Activated T-helper 9 cell treated with anti-CD3 and anti-CD28 coated beads, Interleukin-2, amount 50 U/mL, for 16 hours (primary cell): ENCODE measurements at places on chromosomes 1 and 21.
A peak's percentile ranks its signal among the peaks of the same experiment; 100 is the strongest.

GRCh38 chr1:36463463-36463802 is 751 bp downstream of the MRPS15 start:
- no peak for DNase-seq

DNA sequence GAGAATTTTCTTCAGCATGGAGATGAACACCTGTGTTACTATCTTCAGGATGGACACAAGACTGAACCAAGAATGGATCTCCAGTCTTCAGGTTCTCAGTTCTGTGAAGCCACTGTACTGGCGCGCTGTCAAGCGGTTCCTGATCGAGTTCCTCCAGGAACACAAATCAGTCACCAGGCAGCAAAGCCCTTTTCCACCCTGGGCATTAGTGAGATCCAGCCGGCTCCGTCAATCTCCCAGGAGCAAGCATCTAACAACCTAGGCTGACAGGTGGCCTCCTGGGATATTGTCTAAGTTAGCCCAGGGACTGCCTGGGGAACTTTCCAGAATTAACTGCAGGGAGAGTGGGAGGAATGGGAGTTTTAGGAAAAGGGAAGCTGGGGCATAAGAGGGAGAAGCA is 9.7 kb upstream of the IGFN1 start:
- no peak for DNase-seq

GRCh38 chr1:221045842-221046831 is 166.9 kb downstream of the HLX start:
- DNase-seq = no peak

GRCh38 chr1:147700042-147701006 is 30.0 kb upstream of the ACP6 start:
- peak; percentile 23 for DNase-seq

GRCh38 chr1:201013991-201014815 is 9.3 kb downstream of the KIF21B start:
- DNase-seq = no peak

DNA sequence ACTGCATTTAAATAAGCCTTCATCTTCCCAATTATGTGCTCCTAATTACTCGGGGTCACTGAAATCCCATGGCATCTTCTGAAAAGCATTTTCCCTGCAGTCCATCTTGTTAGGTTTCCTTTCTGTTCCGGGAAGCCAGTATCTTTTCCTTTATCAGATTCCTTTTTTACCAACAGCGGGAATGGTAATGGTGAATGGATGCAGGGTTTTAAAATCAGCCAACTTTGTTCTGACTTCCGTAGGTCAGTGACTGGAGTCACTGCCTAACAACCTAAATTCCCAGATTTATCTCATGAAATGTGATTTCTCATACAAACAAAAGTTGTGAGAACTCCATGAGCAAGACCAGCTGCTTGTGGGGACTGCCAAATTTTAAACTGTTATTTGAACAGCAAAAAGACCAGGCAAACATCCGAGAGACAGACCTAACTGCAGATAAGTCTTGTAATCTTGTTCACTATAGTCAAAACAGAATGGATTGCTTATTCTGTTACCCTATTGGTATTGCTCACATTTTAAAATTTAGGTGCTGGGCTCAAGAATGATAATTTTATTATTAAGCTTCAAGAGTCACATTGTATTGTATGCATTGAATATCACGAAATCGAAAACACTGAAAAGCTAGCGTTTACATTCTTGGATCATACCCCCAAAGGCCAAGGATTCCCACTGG is 1.2 kb upstream of the RWDD3 start:
- DNase-seq = no peak

DNA sequence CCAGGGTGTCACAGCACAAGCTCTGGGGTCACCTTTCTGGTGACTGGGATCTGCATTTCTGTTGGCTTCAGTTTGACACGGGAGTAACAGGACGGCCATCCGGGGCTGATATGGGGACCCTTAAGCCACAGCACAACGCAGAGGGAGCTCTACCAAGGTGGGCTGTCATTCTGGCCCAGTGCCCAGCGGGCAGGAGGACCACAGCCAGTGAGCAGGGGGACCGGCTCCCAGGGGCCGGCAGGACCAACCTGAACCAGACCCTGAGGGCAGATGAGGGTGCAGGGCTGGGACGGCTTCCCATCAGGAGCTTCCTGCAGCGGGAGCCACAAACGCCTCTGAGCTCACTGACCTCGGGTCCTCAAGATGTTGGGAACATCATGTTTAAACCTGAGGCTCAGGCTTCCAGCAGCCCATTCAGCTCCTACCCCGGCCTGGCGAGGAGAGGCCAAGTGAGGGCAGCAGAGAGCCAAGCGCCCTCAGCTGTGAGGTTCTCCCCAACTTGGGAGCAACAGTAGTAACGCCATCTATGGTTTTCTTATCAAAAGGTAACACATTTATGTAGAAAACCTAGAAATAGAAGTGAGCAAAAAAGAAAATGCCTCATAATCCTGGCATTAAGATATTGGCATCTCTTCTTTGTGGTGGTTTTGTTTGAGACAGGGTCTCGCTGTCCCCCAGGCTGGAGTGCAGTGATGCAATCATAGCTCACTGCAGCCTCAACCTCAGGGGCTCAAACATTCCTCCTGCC is 26.8 kb downstream of the TMEM201 start:
- peak; percentile 26 for DNase-seq

DNA sequence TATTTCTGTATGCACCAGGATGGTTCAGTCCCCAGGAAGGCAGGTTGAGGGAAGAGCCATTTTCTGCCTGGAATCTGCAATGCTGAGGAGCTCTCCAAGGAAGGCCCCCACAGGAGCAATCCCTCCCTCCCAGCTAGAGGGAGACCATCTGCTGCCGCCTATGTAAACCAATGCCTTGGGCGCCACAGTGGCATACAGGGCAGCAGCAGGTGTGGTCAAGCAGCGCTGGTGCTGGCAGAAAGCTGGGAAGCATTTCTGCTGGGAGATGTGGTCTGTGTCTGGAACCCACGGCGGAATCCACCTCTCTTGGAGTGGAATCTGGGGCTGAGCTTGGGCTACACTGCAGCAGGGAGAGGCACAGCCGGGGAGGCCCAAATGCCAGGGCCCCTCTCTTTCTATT is 283.3 kb downstream of the RRAGC start:
- DNase-seq = no peak

DNA sequence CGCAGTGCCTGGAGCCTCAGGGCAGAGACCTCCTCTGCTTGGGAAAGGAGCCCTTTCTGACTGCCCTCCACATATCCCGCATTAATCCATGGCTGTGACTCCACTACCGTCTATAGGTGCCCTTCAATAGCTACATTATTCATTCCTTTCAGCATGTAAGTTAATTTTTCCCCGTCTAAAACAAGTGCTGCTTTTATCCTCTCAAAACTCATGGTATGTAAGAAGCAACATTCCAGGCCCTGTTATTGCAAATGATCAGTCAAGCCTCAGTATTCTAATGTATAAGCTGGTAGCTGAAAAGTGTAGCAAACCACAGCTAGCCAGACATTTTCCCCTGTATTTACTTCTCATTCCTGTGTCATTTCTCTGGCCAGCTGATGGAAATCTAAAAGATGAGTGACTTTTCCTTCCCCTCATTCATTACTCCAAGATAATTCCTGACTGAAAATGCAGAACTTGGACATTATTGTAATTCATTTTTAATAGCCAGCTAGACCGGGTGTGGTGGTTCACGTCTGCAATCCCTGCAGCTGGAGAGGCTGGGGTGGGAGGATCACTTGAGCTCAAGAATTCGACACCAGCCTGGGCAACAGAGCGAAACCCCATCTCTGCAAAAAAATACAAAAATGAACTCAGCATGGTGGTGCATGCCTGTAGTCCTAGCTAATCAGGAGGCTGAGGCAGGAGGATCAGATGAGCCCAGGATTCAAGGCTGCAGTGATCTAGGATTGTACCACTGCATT is 88.5 kb upstream of the SOD1 start:
- no peak for DNase-seq

DNA sequence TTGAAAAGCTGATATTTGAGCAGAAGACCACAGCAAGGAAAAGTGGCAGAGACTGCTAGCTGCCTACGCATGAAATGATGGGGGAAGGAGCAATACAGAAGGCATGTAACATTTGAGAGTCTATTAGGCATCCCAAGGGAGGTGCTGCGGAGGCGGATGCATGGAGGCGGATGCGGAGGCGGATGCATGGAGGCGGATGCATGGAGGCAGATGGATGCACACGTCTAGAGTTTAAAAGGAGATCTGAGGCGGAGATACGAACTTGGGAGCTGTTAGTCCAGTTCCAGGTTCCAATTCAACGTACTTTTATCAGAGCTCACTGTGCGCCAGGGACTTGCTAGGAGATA is 744 bp upstream of the DDX20 start:
- peak; percentile 12 for DNase-seq

DNA sequence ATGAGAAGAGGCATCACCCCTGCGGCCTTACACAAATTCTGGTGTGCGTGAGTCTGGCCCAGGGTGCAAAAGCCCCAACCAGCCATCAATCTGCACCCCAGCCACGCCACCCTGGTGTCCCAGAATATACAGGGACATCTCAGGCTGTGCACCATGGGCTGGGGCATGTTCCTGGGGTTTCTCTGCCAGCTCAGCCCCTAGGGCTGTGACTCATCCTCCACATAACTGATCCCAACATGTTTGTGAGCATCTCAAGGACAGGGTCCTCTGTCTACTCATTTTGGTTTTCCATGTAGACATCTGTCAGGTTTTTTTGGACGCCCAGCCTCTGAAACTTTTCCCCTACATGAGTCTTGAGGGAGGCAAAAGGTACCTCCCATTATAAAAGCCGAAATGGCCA is 511 bp downstream of the ZNF683 start:
- no peak for DNase-seq

GRCh38 chr1:1040004-1040991 is 20.4 kb downstream of the AGRN start:
- DNase-seq = peak; percentile 64

DNA sequence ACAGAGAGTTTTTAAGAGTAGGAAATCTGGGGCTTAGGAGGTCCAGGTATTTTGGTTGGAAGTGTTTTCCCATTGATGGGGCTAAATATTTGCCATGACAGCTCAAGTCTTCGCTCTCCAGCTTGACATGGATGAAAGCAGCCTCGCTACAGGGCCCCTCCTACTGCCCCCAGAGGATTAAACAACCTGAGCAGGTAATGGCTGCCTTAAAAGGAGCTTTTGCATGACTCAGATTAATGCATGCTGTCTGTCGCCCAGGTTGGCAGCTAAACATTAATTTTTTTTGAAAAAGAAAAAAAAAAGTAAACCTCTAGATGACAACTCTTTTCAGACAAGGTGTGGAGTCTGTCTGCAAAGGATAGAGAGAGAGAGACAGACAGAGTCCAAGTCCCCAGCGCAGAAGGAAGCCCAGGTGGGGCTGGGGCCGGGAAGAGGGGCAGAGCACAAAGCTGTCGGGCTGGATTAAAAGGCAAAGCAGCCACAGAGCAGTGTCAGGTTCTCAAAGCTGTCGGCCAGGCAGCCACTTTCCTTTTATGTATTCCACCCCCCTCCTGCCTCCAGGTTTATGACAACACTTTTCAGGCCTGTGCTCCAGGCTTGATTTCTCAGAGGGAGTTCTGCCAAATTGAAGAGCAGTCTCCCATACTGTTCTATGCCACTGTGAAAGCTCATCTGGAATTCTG is 127.9 kb downstream of the CLIC6 start:
- no peak for DNase-seq

DNA sequence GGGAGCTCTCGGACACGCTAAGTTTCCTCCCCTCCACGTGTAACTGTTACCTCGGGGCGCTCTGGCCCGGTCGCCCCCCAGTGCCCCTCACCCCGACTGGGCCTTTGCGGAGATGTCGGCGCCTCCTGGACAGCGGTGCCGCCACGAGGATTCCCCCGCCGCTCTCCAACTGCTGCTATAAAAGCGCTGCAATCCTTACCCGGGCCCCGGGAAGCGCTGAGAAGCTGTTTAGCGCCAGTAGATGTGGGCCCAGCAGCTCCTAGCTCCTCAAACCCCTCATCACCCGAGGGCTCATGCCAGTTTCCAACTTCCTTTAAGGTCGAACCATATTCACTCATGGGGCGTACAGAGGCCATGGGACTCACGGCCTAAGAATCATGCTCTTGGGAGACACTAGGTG is 361 bp upstream of the LMX1A start:
- DNase-seq = no peak

- no peak for DNase-seq
Measured at GRCh38 chr1:65388908-65389695, 31.4 kb upstream of the LEPR start.

GRCh38 chr1:167916766-167917511 is 3.0 kb upstream of the ADCY10 start:
- no peak for DNase-seq

GRCh38 chr1:62381831-62382657 is 54.8 kb upstream of the USP1 start:
- no peak for DNase-seq
